A549 (cell line): ENCODE measurements at places on chromosomes 2 and 18. TPM values are rescaled to one million over a fixed set of nuclear protein-coding genes. Genes with fewer than 3 reads are reported as not detected.

Gene GPR39
- polyA plus RNA-seq = 11.3 to 13.3 TPM (median 12.1 TPM) in 3 replicates

Gene FOXI3
- not detected in 3 replicates for polyA plus RNA-seq

- DNase-seq = no peak
Observed at GRCh38 chr2:29848566-29849310, 72.6 kb downstream of the ALK start.

Gene PSMA8
- not detected in 3 replicates for polyA plus RNA-seq

DNA sequence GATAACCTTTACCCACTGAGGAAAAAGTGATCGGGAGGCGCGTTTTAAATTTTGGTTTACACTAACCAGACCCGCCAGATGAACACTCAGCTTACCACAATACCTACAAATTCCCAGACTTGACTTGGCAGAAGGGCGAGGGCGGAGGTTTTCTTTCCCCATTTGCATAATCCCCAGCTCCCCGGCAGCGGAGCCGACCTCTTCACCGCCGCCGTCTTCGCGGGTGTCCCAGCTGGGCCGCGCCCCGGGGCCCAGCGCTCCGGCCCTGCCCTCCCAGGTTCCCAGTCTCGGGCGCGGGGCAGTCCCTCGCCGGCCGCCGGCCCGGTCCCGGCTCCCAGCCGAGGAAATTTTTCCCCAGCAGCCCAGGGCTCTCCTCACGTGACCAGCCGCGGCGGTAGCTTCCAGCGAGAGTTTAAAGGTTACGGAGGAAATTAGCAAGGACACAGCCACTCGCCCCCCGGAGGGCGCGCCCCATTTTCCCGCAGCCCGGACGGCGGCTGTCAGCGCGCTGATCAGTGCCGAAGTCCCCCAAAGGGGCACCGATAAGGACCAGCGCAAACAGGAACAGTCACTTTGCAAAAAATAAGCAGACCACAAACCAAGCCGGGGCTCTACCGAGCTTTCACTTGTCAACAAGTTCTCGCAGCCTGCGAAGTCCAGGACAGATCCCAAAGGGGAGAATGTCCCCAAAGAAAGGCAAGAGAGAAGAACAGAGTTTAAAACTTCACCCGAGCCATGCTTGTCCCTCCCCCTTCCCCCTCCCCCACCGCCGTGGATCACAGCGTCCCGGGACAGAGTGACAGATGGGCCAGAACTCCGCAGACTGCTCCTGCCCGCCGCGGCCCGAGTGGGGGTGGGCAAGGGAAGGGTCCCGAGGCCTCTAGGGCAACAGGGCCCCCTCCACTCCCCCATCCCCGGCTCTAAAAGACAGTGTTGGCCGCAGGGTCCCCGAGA is 1.3 kb upstream of the PRKCE start:
- DNase-seq = peak; percentile 74

Gene SAG
- not detected in 3 replicates for polyA plus RNA-seq

Gene ANKRD30B
- not detected in 3 replicates for polyA plus RNA-seq

- DNase-seq = no peak
Observed at GRCh38 chr2:168585700-168586099, 129.6 kb downstream of the CERS6 start.

DNA sequence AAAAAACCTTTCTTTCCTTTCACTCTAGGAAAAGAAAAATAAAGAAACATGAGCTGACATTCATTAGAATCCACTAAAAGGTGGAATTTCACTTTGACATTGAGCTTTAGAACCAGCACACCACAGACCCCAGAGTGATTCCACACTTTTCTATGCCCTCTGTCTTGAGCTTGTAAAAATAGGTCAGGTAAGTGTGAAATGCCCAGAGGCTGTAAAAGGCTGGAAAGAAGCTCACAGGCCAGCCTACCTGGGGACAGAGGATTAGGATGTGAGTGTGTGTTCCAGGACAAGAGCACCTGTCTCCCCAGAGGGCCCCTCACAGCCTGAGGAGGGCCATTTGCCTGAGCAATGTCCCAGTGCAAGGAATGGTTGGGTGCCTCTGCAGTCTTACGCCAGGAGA is 56.3 kb upstream of the MYO3B start:
- no peak for DNase-seq

Gene DNAJC10
- 64.1 to 70.1 TPM (median 66.7 TPM) in 3 replicates for polyA plus RNA-seq

- no peak for DNase-seq
Observed at GRCh38 chr18:26453386-26453901, 94.9 kb downstream of the KCTD1 start.
